ENCODE measurements at places on chromosomes 4 and X.

DNA sequence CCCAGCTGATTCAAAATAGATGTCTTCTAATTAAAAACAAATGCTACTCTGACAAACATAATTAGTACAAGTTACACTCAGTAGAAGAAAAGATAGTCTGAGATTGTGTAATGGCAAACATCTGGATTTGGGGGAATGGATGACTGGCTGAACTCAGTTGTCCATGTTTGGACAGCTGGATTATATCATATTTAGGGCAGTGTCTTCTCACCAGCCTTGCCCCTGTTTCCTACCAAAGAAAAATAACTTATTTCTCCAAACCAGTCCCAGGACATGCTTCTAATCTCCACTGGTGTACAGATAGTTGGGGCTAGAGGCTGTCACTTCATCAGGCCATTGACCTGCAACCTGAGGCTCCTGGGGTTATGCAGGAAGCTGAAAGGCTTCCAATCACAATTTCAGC, 237.3 kb downstream of the USP46 start:
- no peak for DNase-seq

GRCh38 chr4:15068298-15068697, 66.0 kb downstream of the CPEB2 start:
- no peak for DNase-seq

GRCh38 chr4:115883847-115884246, 770.4 kb upstream of the NDST4 start:
- no peak for DNase-seq

DNA sequence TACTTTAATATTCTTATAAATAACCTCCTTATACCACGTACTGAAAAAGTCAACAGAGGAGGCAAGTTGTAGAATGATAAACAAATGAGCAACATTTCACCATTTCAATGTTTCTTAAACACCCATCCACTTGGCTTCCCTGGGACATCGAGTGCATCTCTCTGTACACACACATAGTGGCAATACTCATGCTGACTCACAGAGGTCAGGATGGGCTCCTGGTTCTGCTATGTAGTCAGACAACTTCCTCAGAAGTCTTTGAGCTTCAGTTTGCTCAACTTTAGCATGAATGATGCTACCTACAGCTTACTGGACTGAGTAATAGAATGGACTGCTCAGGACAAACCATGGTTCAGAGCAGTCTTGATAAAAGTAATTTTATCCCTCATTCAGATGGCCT, 56.9 kb downstream of the MAD2L1 start:
- peak; percentile 94 for DNase-seq

DNA sequence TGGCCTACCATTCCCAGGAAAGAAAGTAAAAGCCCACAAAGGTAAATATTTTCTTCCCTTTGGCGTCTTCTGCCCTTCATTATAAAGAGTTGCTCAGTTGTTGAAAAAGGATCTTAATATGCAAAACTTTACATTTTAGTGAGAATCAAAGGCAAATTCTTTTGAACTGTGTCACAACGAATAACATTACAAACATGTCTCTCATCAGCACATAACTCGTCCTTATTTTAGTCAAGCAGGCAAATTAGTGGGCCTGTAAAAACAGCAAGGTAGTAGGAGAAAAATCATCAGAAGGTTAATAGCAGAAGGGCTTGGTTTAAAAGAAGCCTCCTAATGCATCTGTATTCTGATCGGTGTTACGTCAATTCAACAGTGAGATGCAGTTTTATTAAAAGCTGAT, 647.3 kb upstream of the DIPK2B start:
- DNase-seq, result peak; percentile 23

DNA sequence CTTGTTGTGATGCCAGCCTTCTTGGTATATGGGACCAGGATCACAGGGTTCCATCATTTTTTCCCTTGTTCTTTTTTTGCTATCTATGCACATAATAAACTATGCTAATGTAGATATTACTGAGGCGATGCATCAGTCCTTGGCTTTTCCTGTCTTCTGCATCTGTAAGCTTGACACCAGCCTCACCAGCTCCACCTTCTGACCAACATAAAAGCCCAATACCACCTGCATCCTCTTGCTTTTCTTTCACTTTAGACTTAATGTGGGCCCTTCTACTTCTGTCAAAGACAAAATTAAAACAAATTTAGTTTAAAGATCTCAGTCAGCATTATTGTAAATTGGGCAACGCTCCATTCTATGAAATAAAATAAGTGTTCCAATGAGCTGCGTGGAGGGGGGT, 1718.8 kb upstream of the PCDH10 start:
- peak; percentile 0 for DNase-seq

DNA sequence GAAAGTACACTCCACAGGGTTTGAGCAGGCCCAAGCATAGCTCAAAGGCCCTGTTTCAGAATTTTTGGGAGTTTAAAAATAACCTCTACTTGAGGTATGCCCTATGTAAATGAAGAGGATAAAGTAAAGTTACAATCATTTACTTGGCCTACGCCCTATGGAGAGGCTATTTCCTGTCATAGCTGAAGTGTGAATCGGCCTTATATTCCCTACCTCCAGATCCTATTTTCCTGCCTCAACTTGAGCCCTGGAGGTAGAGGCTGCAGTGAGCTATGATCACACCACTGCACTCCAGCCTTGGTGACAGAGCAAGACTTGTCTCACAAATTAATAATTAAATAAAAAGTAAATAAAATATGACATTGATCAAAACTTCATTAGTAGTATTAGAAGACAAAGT, 11.5 kb upstream of the TXLNG start:
- DNase-seq, result no peak

GRCh38 chrX:130171446-130172126, at the start of gene RAB33A:
TSS of gene RAB33A (plus strand) at chrX:130171962. CDS start at chrX:130172063, 101 bp downstream.
- peak; percentile 14 for DNase-seq

GRCh38 chr4:5824635-5825034, 68.3 kb downstream of the CRMP1 start:
- peak; percentile 71 for DNase-seq

- peak; percentile 39 for DNase-seq
Observed at GRCh38 chr4:67674098-67674497, 26.9 kb downstream of the UBA6 start.

GRCh38 chrX:100076031-100076430, 334.0 kb downstream of the PCDH19 start:
- no peak for DNase-seq

DNA sequence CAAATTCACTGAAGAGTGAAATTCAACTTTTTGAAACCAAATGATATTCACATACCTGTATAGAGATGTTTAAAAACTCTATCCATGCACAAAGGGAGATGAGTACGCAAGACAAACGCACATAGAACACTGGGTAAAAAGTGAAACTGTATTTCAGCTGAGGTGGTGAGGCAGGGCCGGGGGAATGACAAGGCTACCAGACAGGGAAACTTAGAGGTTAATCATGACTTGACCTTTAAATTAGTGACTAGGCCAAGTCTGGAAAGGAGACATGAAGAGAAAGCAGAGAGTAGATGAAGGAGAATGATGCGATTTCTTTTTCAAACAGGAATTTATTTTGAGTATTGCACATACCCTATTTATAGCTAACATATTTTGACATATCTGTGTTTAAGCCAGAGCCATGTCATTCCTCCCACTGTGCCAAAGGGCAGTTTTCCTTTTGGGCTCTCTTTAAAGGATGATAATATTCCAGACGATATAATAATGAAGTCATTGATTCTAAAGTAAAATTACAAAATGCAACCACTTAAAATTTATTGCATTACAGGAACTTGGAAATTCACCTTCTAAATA, 49.4 kb downstream of the ARHGEF6 start:
- DNase-seq, result no peak

DNA sequence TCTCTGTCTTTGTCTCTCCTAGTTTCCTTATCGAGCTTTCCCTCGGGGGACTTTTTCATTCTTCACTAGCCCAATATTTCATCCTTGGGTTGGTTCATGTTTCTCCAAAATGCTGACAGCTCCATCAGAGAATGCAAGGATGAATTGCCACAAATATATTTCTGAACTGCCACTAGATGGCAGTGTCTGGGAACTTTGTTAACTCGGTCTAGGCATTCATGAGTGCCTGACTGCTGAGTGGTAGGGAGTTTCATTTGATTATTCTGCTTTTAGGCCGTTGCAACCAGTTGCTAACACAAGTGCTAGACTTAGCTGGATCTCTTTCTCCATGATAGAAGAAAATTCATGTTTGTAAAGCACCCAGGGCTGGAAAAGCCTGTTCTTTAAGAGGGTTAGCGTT, 73.5 kb upstream of the RAP2C start:
- DNase-seq, result peak; percentile 75

DNA sequence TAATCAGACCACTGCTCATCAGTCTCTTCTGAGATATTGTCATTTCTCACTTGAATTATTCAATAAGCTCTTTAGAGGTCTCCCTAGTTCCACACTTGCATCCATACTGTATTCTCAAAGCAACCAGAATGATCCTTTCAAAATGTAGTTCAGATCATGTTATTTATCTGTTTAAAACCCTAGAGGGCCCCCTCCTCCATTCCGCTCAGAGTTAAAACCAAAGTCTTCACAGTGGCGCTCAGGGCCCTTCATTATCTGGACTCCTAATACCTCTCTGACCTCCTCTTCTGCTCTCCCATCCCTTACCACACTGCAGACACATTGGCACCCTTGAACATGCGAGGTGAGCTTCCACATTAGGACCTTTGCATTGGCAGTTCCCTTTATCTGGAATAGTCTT, 32.7 kb upstream of the HPGDS start:
- no peak for DNase-seq

DNA sequence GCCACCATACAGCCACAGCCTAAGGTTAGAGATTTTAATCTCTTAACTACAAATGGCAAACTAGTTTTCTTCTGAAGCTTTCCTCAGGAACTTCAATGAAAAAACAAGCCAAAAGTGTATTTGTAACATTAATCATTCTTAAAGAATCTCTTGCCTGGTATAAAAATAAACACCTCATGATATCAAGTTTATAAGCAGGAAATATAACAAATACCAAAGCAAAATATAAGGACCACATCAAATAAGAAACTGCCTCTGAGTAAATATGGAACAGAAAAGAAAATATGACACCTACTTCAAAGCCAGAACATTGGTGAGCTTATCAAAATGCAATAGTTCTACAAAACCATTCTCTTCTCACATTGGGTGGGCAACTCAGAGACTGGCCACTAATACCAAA, 89.9 kb downstream of the GPC4 start:
- DNase-seq, result no peak

- no peak for DNase-seq
Observed at GRCh38 chrX:101203761-101204351, 15.7 kb upstream of the DRP2 start.

DNA sequence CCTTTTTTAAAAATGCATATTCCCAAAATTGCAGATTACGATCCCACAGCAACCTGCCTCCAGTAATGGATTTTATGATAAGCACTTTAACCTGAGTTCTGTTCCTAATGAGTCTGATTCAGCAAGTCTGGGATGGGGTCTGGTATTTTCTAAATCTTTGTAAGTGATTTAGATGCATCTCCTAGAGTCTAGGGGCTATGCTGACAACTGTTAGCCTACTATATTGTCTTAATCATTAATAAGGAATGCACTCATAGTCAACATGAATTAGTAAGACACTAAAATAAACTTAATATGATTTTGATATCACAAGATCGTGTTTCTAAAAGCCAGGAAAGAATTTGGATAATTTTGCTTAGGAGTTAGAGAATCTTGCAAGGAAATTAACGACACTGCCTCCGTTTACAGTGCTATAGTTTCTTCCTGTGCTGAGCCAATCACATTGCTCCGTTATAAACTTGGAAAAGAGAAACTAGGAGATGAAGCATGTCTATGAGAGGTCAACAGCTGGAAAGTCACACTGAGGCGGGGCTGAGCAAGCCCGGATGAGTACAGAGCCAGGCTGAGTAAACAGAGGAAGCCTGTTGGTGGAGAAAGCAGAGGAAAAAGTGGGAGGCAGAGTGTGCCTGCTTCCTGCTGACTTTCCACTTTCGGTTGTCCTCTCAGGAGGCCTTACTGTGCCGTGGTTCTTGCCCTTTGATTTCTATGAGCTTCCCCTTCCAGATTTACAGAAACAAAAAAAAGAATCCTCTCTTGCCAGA, 5.4 kb downstream of the SCARB2 start:
- DNase-seq, result peak; percentile 95

- DNase-seq, result peak; percentile 98
Observed at GRCh38 chrX:13432414-13433297, 112.8 kb upstream of the ATXN3L start.

DNA sequence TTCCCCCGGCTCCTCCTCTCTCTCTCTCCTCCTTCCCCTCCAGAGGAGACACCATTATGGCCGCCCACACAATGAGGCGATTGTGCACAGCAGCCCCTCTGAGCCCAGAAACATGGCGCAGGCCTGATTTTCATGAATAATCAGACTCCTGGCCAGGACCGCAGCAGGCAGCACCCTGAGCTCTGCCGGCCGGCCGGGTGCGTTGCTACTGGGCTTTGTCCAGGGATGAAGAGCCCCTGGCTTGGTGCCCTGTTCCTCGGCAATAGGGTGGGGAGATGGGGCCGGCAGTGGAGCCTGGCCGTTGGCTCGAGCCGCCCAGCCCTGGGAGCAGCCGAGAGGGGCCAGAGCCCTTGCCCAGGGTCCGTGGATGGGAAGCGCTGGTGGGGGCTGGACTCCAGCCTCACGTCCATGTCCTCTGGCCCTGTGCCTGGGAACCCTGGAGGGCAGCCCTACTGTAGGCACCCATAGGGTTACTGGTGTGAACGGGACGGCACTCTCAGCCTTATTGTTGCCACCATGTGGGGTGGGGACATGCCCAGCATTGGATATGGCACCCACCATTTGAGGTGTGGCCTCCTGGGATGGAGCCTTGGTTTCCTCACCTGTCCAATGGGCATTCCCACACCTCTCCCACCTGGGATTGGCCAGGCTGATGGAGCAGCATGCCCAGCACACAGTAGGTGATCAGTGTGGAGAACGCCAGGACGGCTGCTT, 103.0 kb downstream of the SORCS2 start:
- DNase-seq, result no peak
